ENCODE measurements at places on chromosomes 6 and 20. TPM values are rescaled to one million over a fixed set of nuclear protein-coding genes. Genes with fewer than 3 reads are reported as not detected.

TP53TG5 gene
- polyA plus RNA-seq = not detected

NEU1 gene
- polyA plus RNA-seq = 36.5 TPM

EDN1 gene
- 28.5 TPM for polyA plus RNA-seq

MUC22 gene
- polyA plus RNA-seq = not detected

CDH26 gene
- polyA plus RNA-seq = 1.1 TPM

PHACTR1 gene
- 2.8 TPM for polyA plus RNA-seq

CHMP4B gene
- polyA plus RNA-seq = 112 TPM

KHDC1L gene
- not detected for polyA plus RNA-seq

DNA sequence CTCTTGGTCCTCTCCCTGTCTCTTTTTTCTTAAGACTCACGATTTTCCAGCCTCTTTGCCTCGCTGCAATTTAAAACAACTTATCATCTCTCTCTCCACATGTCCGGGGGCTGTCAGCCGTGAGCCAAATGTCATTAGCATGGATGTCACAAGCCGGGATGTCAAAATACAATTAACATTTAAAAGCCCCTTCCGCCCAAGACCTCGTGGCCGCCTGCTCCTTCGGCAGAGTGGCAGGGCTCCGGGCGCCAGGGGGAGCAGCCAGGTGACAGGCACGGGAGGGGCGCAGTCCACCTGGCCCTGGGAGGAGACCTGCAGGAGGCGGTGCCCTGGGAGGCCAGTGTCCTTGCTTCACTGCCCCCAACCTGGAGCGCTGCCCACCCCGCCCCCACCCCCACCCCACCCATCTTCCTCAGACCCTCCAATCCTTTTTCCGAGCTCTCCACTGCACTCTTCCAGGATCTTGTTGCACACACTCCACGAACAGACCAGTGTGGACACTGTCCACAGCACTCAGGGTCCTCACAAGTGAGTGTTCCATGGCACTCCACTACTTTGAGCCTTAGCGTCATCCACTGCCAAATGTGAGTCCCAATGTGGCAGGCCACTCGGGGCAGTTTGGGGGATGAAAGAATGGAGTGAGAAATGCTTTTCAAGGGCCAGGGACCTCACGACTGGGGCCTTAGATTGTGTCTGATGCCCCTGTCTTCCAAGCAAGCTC is 5.6 kb upstream of the GRM4 start:
- no peak for DNase-seq
- H3K36me3 ChIP-seq = no peaks in the 10 kb centered on the region
- no peak overlapping the region for H3K4me3 ChIP-seq
- H3K27me3 ChIP-seq = peaks cover 87% of the 10 kb centered on the region
- no peaks in the 10 kb centered on the region for H3K4me1 ChIP-seq

DNA sequence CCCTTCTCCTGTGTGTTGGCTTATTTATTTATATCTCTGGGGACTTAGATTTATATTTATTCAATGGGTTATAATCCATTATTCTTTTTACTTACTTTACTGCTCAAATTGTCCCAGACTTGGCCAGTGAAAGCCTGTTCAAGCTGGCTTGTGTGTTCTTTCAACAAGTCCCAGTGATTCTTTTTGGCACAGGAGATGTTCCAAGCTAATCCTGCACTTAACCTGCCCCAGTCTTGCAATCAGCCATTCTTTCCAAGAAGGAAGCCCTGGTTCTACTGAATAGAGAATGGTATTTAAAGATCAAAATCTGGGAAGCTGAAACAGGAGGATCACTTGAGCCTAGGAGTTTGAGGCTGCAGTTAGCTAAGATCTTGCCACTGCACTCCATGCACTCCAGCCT is 26.7 kb downstream of the GCNT2 start:
- H3K27ac ChIP-seq = no peak overlapping the region
- H3K36me3 ChIP-seq = peaks cover 9% of the 10 kb centered on the region
- no peak for DNase-seq
- peaks cover 5% of the 10 kb centered on the region for H3K4me1 ChIP-seq

DNA sequence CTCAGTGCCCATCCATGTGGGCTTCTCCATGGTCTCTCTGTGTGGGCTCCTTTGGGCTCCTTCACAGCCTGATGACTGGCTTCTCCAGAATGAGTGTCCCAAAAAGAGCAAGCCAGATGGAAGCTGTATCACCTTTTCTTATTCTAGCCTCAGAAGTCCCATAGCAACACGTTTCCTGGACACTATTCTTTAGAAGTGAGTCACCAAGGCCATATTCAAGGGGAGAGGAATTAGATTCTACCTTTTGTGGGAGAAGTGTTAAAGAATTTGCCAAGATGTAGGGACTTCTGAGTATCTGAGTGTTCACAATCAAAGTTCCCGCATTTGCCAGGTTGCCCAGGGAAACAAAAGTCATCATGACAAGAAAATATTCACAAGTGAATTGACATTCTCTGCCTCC is 20.7 kb upstream of the TBC1D22B start:
- no peaks in the 10 kb centered on the region for H3K27me3 ChIP-seq
- H3K4me3 ChIP-seq = no peak overlapping the region
- no peak for DNase-seq
- H3K36me3 ChIP-seq = no peaks in the 10 kb centered on the region

- H3K27me3 ChIP-seq = no peaks in the 10 kb centered on the region
- no peak overlapping the region for H3K4me3 ChIP-seq
- no peak for DNase-seq
- H3K36me3 ChIP-seq = peaks cover 43% of the 10 kb centered on the region
- H3K27ac ChIP-seq = no peak overlapping the region
Observed at GRCh38 chr20:31949877-31950646, 1.8 kb downstream of the PDRG1 start.

- no peaks in the 10 kb centered on the region for H3K36me3 ChIP-seq
- H3K4me1 ChIP-seq = no peaks in the 10 kb centered on the region
- H3K4me3 ChIP-seq = no peak overlapping the region
- H3K27ac ChIP-seq = no peak overlapping the region
- H3K27me3 ChIP-seq = no peaks in the 10 kb centered on the region
Observed at GRCh38 chr20:8304124-8304816, 172.2 kb downstream of the PLCB1 start.

DNA sequence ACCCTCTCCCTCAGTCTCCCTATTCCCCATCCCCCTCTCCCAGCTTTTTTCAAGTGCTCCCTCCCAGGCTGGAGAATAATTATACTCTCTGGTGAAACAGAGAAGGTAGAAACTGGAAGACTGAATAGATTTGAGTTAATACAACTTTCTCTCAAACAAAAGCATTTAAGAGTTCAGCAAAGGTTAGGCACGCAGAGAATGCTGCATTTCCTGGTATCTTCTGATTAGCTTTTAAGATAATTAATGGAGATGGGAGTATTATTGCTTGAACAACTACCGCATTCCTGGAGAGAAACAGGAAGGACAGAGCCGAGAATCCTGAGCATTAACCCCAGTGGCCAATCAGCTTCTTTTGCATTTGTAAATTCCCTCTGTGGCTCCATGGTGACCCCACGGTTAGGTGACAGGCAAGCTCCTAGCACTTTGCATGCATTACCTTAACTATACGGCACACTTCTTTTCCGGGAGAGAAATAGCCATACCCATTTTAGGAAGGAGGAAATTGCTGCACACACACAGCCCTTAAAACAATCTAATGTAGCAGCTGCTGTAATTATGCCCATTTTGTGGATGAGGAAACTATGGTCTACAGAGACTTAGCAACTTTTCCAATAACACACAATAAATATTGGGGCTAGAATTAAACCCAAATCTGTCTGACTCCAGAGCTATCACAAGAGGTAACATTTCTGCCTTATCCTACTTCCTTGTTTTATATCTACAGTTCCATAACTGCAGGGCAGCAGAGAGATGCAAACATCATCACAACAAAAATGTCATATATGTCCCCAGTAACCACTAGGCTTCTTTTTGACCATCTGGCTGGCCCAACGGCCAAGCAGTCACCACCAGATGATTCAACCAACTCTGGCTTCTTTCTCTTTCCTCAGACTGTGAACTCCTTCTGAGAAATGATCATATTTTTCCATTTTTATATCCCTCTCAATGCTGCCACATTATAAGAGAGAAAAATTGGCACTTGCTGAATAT is 169.9 kb downstream of the CD24 start:
- no peak overlapping the region for H3K4me3 ChIP-seq
- H3K36me3 ChIP-seq = no peaks in the 10 kb centered on the region
- peaks cover 6% of the 10 kb centered on the region for H3K4me1 ChIP-seq
- no peak overlapping the region for H3K27ac ChIP-seq

- no peaks in the 10 kb centered on the region for H3K27me3 ChIP-seq
- no peak overlapping the region for H3K27ac ChIP-seq
- no peaks in the 10 kb centered on the region for H3K4me1 ChIP-seq
- H3K36me3 ChIP-seq = no peaks in the 10 kb centered on the region
Observed at GRCh38 chr6:21257125-21257524, 336.4 kb upstream of the SOX4 start.

DNA sequence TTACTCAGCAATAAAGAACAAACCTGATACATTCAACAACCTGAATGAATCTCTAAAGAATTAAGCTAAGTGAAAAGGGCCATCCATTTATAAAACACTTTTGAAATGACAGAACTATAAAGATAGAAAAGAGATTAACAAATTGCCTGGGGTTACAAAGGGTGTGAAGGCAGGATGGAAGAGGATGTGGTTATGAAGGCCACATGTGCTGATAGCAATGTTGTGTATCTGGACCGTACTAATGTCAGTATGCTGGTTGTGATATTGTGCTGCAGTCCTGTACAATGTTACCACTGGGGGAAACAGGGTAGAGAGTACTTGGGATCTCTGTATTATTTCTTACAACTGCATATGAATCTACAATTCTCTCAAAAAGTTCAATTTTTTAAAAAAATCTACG is 36.4 kb downstream of the ELOVL5 start:
- no peaks in the 10 kb centered on the region for H3K27me3 ChIP-seq
- no peaks in the 10 kb centered on the region for H3K36me3 ChIP-seq
- no peak overlapping the region for H3K27ac ChIP-seq
- H3K4me3 ChIP-seq = no peak overlapping the region
- H3K4me1 ChIP-seq = peaks cover 2% of the 10 kb centered on the region
- DNase-seq = peak; percentile 10

- H3K27ac ChIP-seq = no peak overlapping the region
- H3K4me3 ChIP-seq = no peak overlapping the region
- no peak for DNase-seq
- H3K4me1 ChIP-seq = no peaks in the 10 kb centered on the region
- H3K27me3 ChIP-seq = no peaks in the 10 kb centered on the region
- no peaks in the 10 kb centered on the region for H3K36me3 ChIP-seq
Observed at GRCh38 chr6:157510323-157511188, 129.6 kb downstream of the ZDHHC14 start.

- H3K36me3 ChIP-seq = no peaks in the 10 kb centered on the region
- H3K4me3 ChIP-seq = no peak overlapping the region
- no peaks in the 10 kb centered on the region for H3K27me3 ChIP-seq
- DNase-seq = peak; percentile 86
- H3K27ac ChIP-seq = peak overlapping the region; percentile 67
- peaks cover 3% of the 10 kb centered on the region for H3K4me1 ChIP-seq
Observed at GRCh38 chr6:6696867-6697531, 108.5 kb downstream of the LY86 start.

DNA sequence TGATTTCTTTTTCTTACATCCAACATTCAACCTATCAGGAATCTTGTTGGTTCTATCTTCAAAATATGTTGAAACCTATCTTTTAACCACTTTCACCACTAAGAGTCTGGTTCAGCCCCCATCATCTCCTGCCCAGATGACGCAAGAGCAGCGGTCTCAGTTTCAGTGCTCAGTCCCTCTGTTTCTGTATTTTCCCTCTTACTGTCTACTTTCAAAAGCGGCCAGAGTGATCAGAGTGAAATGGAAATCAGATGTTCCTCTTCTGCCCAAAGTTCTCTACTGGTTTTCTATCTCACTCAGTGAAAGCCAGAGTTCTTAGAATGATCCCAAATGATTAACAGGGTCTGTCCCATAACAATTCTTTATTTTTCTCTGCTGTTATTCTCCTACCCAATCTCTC is 147.9 kb upstream of the PDE7B start:
- H3K4me3 ChIP-seq = no peak overlapping the region
- no peaks in the 10 kb centered on the region for H3K4me1 ChIP-seq
- H3K27ac ChIP-seq = no peak overlapping the region
- H3K27me3 ChIP-seq = no peaks in the 10 kb centered on the region

- no peak overlapping the region for H3K27ac ChIP-seq
- no peaks in the 10 kb centered on the region for H3K4me1 ChIP-seq
- H3K27me3 ChIP-seq = no peaks in the 10 kb centered on the region
- no peaks in the 10 kb centered on the region for H3K36me3 ChIP-seq
- H3K4me3 ChIP-seq = no peak overlapping the region
- DNase-seq = no peak
Observed at GRCh38 chr6:71262914-71263313, 25.7 kb upstream of the OGFRL1 start.

DNA sequence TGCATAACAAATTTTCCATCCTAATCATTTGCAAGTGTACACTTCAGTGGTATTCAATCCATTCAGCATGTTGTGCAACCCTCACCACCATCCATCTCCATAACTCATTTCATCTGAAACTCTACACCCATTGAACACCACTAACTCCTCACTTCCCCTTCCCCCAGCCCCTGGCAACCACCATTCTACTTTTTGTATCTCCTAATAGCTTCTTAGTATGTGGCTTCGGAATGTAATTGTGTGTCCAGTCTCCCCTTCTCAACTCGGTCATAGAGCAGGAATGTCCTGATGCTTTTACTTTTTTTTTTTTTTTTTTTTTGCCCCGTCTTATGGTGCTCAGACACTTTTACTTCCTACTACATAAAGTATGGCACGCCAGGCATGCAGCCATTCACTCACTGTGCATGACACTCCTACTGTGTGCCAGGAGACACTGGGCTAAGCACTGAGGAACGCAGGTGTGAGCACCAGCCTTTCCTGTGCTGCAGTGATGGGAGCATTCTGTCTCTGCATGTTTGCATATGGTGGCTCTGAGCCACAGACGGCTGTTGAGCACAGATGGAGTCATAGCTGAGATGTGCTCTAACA is 15.3 kb downstream of the HCK start:
- H3K27me3 ChIP-seq = peaks cover 2% of the 10 kb centered on the region
- DNase-seq = no peak
- H3K4me1 ChIP-seq = no peaks in the 10 kb centered on the region
- H3K4me3 ChIP-seq = no peak overlapping the region
- no peak overlapping the region for H3K27ac ChIP-seq

GRCh38 chr6:112413780-112414179 is 66.7 kb downstream of the RFPL4B start:
- no peaks in the 10 kb centered on the region for H3K36me3 ChIP-seq
- no peaks in the 10 kb centered on the region for H3K27me3 ChIP-seq
- H3K27ac ChIP-seq = no peak overlapping the region
- no peak for DNase-seq

DNA sequence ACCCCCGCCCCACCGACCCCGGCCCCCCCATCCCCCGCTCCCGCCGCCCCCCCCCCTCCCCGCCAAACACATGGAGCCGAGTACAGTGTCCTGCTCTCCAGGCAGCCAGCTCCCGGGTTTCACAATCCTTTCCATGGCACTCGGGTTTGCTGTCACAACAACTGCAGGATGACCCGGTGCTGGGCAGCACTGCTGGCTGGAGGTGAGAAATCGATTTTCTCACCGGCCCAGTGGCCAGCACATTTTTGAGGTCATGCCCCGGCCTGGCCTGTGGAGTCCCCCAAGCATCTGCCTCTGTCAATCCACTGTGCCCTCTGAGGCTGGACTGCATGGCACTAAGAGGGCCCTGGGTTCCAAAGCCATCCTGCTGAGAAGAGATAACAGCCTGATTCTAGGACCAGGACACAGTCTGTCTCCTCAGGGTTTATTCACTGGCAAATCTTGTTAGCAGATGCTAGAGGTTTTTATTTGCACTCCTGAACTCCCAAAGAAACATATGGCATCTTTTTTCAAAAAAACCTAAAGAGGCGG is 129.5 kb downstream of the NFATC2 start:
- no peak for DNase-seq
- peaks cover 5% of the 10 kb centered on the region for H3K36me3 ChIP-seq
- H3K4me3 ChIP-seq = no peak overlapping the region

- no peak overlapping the region for H3K27ac ChIP-seq
- H3K4me1 ChIP-seq = no peaks in the 10 kb centered on the region
- H3K36me3 ChIP-seq = peaks cover 35% of the 10 kb centered on the region
- no peaks in the 10 kb centered on the region for H3K27me3 ChIP-seq
- H3K4me3 ChIP-seq = no peak overlapping the region
Observed at GRCh38 chr20:62424249-62425107, 2.9 kb downstream of the RBBP8NL start.

All from small intestine (tissue), 16 donors.